Stimulated activated naive B cell treated with anti-CD40 and anti-IgM and Interleukin-4, amounts not matched to agents 10 μg/mL and 1 μg/mL and 100 μg/mL, for 72 hours (primary cell): ENCODE measurements at places on chromosomes 6 and 20.

DNA sequence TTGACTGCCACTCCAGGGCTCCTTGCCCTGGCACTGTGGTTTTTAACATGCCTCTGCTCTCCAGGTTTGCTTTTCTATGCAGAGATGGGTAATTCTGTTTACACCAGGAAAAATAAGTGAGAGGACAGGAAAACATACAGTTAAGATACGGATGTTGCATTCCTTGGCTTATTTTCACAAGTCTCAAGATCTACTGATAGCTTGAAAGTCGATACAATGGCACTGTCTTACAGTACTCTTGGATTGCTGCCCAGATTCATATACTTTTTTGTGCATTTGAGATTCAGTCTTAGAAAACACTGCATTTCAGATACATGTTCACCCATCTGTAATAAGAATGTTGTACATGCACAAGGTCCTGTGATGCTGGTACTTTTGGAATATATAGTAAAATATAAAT is 159.6 kb upstream of the FLRT3 start:
- H3K27ac ChIP-seq: no peak overlapping the region
- H3K27me3 ChIP-seq: no peaks in the 10 kb centered on the region
- no peaks in the 10 kb centered on the region for H3K4me1 ChIP-seq

GRCh38 chr6:25086500-25087091 is 150.8 kb upstream of the RIPOR2 start:
- no peaks in the 10 kb centered on the region for H3K27me3 ChIP-seq
- no peak overlapping the region for H3K27ac ChIP-seq
- peaks cover 7% of the 10 kb centered on the region for H3K36me3 ChIP-seq
- no peak overlapping the region for H3K4me3 ChIP-seq

- H3K36me3 ChIP-seq: peaks cover 4% of the 10 kb centered on the region
- DNase-seq: no peak
- no peak overlapping the region for H3K27ac ChIP-seq
- no peak overlapping the region for H3K4me3 ChIP-seq
- H3K27me3 ChIP-seq: no peaks in the 10 kb centered on the region
Observed at GRCh38 chr6:6436946-6437345, 116.5 kb upstream of the F13A1 start.

- no peak overlapping the region for H3K4me3 ChIP-seq
- DNase-seq: no peak
- H3K27me3 ChIP-seq: no peaks in the 10 kb centered on the region
- H3K27ac ChIP-seq: no peak overlapping the region
- no peaks in the 10 kb centered on the region for H3K4me1 ChIP-seq
Observed at GRCh38 chr6:2149361-2150006, 95.9 kb downstream of the GMDS start.
